ENCODE measurements at places on chromosomes 7 and 10.

- DNase-seq = peak; percentile 25
Measured at GRCh38 chr10:84310470-84310869, 17.9 kb upstream of the CCSER2 start.

GRCh38 chr7:26891400-26892350 is 27.3 kb upstream of the SKAP2 start:
- DNase-seq = no peak

- no peak for DNase-seq
Measured at GRCh38 chr10:132716691-132717490, 69.1 kb downstream of the NKX6-2 start.

DNA sequence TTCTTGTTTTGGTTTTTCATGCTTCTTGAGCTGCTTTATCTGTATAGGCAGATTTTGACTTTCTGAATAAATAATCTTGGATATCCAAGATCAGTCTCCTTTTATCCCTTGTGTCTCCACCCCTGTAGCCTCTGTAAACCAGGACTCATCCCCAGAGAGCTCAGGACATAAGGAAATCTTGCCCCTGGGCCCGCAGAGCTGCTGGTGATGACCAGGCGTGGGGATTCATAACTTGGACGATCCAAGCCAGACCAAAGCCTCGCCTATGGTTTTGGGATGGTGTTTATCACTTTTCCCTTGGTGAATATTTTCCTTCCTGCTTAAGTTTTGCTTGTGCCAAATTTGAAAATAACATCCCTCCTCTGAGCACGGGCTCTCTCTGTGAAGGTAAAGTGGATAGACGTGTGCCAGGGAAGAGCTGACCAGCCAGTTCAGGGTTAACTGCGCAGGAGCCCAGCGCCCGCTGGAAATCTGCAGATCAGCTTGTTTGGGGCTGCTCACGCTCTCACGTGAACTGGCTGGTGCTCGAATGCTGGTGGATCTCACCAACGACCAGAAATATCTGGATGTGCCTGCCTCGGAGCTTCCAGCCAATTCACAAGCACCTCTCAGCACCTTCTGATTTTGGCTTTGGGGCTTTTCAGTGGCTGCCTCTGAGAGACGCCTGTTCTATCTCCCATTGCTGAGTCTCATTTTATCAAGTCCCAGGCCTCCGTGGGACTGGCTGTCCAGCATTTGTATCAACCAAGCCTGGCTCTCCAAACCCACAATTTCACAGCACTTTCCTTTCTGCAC is 132.1 kb upstream of the BTBD16 start:
- DNase-seq = no peak

- peak; percentile 61 for DNase-seq
Measured at GRCh38 chr10:71314028-71314693, 4.9 kb upstream of the SLC29A3 start.

DNA sequence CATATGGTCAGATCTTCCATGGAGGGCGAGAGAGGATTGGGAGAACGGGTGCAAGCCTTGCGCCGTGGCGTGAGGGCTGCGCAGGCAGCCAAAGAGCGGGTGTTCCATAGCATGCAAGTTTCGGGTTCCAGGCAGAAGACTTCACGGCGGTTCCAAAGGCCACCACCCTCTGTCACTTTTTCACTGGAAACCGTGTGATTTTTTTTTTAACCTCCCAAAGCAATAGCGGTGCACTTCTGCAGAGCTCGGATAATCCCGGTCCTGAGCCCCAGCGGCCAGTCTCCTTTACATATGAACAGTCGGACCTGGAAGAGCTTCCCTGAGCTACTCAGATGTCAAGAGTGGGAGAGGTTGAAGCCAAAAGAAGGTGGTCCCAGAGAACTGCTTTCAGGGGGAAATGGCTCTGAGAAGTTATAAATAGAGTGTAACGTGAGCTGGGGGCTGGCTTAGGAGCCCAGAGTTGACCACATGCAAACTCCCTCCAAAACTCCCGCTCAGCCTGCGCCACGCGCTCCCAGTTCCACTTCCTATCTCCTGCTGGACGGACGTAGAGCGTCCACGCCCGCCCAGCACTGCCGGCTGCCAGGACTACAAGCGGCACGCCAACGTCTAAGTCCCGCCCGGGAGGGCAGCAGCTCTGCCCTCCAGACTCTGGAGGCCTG is at the start of gene MEOX2:
MEOX2 (minus strand) TSS at position 389 of the 662 bp plus-strand sequence; CDS start at position 108, 281 bp downstream.
- peak; percentile 57 for DNase-seq

DNA sequence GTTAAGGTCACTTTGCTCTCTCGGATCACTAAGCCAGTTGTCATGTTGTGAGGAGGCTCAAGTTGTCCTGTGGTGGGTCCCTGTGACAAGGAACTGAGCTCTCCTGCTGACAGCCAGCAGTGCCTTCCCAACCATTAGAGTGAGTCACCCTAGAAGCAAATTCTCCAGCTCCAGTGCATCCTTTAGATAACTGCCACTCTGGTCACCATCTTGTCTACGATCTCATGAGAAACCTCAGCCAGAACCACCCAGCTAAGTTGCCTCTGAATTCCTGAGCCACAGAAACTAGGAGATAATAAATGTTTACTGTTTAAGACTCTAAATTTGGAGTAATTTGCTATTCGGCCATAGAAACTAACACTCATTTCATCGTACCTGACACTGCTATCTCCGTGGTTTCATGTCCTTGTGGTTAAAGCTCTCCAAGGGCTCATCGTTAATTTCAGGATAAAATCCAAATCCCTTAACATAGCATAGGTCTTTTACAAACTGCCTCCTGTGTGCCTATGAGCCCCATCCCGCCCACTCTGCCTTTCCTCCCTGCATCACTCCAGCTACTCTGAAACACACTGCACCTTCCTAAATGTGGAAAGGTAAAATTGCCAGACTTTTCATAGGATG is 56.5 kb upstream of the WIPF3 start:
- DNase-seq = peak; percentile 6
